Naive thymus-derived CD4-positive, alpha-beta T cell (primary cell): ENCODE measurements at places on chromosomes 1 and 21. TPM values are rescaled to one million over a fixed set of nuclear protein-coding genes. Genes with fewer than 3 reads are reported as not detected.

GRCh38 chr1:15733218-15733725 is 2.8 kb upstream of the SLC25A34 start:
- DNase-seq, result no peak

- no peak for DNase-seq
Observed at GRCh38 chr1:30095451-30096025, 627.8 kb downstream of the MATN1 start.

- DNase-seq, result peak; percentile 58
Observed at GRCh38 chr1:26358411-26359384, 4.8 kb upstream of the CRYBG2 start.

DNA sequence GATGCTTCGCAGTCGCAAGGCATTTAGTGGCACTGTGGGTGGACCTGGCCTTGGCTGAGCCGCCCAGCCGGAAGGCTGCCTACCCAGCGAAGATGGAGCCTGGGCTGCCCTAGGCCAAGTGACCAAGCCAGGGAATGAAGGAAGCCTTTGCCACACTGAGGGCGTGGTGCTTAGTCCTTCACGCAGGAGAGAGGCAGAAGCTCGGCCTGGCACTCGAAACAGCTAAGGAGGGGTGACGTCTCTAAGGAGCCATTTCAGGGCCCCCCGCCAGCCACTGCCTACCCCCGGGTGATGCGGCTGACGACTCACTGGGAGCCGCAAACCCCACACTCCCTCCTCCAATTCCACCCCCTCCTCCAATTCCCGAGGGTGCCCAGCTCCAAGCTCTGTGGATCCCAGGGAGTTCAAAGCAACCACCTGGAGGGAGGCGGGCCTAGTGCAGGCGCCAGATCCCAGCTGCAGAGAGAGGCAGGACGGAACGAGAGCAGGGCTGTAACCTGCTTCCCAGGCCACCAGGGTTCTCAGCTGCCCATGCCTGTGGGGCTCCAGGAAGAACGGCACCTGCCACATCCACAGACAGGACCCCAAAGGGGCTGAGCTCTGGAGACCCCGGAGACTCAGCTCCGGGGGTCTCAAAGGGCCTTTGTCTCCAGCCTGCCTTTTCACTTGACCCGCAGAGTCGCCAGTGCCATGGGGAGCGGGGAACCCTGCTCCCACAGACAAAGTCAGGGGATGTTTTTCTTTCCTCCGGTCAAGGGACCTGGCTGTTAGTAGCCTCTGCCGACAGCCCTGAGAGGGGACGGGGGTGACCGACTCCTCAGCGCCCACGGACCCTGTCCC is 75.8 kb downstream of the ARHGEF16 start:
- DNase-seq, result no peak

The ADORA1 gene
- not detected in 2 replicates for total RNA-seq

The RGS13 gene
- 0.56 TPM for total RNA-seq

The CACNA1S gene
- total RNA-seq, result not detected in 2 replicates

- DNase-seq, result no peak
Observed at GRCh38 chr1:150992626-150993025, 10.5 kb downstream of the ANXA9 start.

DNA sequence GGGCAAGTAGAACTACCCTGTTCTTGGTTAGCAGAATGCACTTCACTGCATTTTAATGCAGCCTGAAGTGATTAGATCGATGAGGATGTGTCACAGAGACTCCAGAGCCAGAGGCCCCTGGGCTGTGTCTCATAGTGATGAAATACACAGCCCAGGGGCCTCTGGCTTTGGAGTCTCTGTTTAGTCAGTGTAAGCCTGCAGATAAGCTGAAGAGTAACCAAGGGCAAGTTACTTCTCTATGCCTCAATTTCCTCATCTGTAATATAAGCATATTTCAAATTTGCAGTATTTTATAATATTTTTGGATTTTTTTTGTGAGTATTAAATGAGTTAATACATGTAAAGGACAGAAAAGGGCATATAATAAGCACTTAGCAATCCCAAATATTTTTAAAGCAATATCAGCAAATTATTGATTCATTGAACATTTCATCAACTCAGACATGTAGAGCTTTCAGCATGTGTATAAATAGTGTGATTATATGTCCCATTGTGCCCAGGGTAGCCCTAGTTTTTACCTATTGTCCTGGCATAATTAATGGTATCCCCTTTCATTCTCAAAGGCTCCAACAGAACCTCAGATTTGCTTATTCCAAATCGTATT is 23.6 kb upstream of the APOBEC4 start:
- DNase-seq, result no peak

DNA sequence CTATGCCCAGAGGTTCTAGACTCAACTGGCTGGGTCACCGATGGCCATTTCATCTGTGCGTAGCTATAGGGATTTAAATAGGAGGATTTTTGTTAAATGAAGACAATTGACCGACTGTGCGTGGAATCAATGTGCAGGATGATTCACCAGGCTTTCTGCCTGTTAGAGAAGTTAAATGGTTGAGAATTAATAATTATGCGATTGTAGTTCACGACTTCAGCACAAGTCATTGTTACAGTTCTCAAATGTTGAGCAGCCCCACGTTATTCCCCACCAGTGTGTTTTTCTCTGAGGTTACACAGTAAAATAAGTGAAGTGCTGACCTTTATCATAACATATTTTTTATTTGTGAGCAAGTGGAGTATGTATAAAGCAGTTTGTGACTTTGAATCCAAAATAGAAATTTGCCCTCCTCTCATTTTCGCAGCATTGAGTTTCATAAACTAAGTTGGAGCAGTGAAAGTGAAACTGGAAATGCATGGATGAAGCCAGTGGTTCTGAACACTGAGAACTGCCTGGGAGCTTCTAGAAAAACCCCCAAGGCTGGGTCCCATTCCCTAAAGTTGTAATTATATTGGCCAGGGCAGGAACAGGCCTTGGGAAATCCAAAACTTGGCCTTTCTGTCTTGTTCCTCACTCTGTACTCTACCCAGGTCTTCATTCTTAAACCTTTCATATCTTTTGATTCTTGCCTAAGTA is 102.6 kb downstream of the GALNT2 start:
- DNase-seq, result no peak

The C1orf167 gene
- not detected in 2 replicates for total RNA-seq

The IGSF9 gene
- total RNA-seq, result 0.12 TPM

DNA sequence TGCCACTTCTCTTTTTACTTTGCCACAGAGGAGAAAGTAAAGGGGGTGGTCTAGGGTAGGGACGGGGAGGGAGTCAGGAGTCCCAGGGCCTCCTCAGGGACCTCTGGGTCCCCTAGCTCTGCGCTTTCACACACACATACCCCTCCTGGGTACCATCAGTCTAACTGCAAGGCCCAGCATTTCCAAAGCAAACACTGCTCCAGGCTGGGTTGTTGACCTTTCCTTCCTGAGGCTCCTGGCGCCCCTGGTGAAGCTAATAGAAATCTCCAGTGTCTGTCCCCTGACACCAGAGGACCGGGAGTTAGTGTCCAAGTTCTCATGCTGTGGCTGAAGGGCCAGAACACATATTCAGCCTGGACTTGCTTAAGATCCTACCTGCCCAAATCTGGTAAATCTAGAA is 3.9 kb downstream of the TMEM63A start:
- no peak for DNase-seq

The LCE1F gene
- total RNA-seq, result not detected

The FDPS gene
- total RNA-seq, result 181 and 193 TPM in 2 replicates

The RAB7B gene
- not detected in 2 replicates for total RNA-seq

The CAMK1G gene
- not detected for total RNA-seq

DNA sequence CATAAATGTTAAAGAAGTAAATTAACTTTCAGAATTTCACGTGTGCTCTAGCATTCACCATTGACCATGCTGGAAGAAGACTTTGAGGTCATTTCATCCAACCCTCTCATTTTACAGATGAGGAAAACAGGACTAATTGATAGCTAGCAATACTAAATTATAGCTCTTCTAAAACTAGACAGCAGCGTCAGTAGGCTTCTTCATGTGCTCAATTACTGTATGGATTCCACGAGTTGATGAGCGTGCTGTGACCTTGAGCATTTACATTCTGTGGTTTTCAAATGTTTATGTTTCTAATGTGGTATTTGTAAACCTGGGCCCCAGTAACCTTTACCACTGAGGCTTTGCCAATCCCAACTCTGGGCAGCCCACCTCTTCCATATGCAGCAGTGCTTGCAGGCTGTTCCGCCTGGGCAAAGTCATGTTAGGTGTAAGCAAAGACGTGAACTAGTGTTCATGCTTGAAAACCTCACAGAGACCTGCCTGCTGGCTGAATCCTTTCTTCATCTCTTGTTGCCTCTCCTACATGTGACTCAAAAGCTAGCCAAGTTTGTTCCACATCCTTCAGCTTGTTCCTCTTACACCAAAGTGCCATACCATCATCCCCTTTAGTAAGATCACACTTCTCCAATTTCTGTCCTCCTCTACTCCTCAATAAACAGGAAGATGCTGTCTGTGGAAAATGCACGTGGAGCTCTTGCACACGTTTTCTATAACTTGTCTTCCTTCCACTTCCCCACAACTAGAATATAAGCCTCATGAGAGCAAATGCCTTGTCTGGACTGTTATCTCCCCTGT is 17.2 kb downstream of the KCNJ15 start:
- DNase-seq, result no peak

The CYP4A11 gene
- not detected for total RNA-seq

DNA sequence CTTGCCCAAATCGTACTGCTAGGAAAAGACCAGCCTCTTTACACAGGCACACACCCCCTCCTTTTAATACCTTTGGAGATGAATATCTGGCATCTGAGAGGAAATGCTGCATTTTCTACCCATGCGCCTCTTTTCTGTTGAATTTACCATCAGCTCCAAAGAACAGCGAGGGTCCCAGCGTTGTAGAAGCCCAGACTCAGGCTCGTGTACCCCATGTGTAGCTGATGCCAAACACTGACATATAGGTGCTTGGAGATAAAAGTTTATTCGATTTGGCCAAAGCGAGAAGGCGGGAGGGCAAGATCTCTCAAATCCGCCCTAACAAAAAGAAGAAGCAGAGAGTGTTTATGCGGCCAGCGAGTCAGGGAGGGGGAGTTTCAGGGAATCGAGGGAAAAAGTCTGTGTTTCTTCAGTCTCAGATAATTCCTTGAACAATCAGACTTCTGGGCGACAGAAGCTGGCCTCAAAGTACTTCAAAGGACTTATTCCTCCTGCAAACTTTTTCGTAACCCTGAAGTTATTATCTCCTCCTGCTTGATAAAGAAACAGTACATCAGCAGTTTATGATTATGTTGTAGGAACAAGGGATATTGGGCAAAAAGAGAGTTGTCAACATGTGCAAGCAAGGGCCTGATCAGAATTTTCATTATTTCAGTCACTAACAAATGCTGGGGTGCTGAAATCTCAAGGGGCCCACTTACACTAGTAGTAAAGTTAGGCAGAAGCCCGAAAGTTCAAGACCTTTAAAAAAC is 642 bp upstream of the CREG1 start:
- DNase-seq, result no peak

- no peak for DNase-seq
Observed at GRCh38 chr1:245001252-245001651, 136.9 kb upstream of the HNRNPU start.

- DNase-seq, result no peak
Observed at GRCh38 chr1:228206582-228207351, 1.1 kb upstream of the OBSCN start.

The TENT5C gene
- total RNA-seq, result 12.9 and 13.0 TPM in 2 replicates

DNA sequence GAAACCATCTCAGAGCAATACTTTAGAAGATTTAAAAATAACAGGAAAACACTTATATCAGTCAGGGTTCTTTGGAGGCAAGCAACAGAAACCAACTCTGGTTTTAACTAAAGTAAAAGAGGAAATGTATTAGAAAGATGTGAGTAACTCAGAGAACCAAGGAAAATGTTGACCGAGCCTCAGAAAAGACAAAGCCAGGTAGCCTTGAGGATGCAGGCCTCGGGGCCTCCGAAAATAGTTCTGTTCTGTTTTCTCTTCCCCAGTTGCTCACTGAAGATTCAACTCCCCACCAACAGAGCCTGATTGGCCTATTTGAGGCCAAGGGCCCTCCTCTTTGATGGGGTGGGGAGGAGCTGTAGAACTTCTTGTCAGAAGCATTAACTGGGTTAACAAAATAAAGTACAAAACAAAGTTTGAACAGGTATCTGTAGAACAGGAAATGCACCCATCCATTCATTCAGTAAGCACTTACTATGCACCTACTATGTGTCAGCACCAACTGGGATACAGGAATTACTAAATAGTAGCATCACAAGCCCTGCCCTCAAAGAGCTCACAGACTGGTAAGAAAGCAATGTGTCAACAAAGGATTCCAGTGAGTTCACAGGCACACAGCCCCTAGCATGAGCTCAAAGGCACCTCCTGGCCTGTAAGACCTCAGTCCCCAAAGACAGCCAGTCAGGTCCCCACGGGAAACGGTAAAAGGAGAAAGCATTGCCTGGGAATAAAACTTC is 12.6 kb downstream of the SLAMF8 start:
- DNase-seq, result no peak

- no peak for DNase-seq
Observed at GRCh38 chr1:159079525-159079924, 3.0 kb upstream of the AIM2 start.

DNA sequence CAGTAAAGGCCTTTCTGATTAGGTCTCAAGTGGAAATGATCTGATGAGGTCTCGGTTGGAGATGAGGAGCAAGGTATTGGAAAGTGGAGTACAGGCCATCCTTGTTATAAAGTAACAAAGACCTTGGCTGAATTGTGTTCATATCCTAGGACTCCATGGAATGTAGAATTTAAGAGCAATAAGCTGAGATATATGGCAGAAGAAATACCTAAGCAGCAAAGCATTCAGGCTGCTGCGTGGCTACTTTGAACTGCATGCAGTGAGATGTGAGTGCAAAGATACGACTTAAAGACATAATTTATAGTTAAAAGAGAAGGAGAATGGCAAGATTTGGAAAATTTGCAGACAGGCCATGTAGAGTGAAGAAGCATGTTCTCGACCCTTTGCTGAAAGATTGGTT is 11.2 kb upstream of the XPR1 start:
- DNase-seq, result no peak

The SYT2 gene
- total RNA-seq, result not detected

- DNase-seq, result peak; percentile 39
Observed at GRCh38 chr21:44337941-44338895, 972 bp downstream of the CFAP410 start.

GRCh38 chr1:159880430-159880829 is 18.0 kb upstream of the VSIG8 start:
- DNase-seq, result no peak

DNA sequence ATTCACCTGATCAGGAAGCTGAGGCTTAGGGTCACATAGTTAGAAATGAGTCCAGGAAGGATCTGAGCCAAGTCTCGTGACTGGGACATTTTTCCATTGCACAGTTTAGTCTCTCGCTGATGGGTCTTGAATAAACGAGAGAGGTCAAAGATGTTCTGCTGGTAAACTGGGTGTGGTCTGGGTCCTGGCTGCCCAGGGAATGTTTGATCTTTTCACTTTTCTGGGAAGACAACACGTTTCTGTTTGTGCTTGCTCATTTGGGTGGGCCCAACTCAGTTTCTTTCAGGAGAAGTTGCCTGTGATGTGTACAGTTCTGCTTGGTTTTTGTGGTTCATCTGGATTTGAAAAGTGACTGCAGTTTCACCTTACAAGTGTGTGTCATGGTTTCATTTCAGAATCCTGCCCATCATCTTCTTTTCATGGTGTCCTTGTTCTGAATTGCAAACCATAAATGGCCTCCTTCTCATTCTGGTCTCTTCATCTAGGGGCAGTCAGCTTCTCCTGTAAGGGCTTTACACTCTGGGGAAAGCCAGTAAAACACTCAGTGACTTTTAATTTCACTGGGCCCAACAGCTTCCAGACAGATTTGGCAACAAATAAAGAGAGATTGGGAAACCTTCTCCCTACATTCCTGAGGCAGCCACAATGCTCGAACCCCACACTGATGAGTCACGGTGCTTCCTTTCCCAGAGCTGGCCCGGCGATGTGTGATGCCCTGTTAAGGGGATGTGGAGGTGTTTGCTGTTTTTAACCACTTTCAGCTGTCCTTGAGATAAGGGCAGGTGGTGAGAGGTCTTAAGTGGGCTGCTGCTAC is 7.2 kb upstream of the TACSTD2 start:
- DNase-seq, result no peak

The ELAPOR1 gene
- 5.8 and 6.6 TPM in 2 replicates for total RNA-seq
